ENCODE measurements at places on chromosomes 13 and 19.

GRCh38 chr13:91355099-91355825, 7.8 kb downstream of the MIR17HG start:
- DNase-seq, result no peak

- DNase-seq, result peak; percentile 83
Measured at GRCh38 chr13:107866032-107866940, 349.1 kb downstream of the LIG4 start.

DNA sequence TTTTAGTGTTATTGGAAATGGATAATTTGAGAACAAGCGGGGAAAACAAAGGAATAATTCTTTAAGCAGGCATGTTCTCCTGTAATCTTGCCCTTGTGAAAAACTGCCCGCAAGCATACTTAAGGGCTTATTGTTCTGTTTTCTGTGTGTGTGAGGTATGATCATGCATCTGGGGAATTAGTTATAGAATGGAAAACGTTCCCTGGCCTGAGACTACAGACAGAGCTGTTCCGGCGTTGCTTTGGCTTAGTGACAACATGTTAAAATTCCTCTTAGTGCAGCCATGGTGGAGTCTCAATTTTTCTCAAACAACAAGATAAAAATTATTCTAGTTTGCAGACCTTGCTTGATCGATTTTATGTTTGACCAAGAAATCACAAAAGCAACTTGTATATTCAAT, 560.2 kb upstream of the SPRY2 start:
- DNase-seq, result no peak

DNA sequence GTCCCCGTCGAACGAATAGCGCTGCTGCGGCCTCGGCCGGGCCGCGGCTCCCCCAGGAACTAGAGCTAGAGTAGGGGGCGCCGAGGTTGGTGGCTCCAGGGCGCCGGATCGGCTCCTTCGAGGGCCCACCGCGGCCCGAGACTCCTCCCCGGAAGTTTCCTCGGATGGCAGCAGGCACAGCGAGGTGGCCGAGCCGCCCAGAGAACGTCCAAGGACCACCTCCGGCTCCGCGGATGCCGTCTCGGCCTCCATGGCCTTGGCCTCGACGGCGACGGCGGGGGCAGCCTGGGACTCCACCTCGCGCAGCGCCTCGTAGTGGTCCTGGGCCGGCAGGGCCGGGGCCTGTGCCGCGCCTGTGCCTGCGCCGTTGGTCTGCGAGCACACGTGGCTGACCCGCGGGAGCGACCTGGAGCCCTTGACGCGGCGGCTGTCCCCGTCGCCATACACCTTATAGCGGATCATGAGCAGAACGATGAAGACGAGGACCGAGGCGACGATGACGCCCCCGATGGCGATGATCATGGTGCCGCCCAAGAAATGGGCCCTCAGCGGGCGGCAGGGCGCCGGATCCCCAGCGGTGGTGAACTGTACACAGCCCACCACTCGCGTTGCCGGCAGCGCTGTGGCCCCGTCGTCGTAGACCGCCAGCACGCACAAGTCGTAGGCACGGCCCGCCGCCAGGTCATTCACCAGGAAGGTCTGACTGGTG, 11.8 kb downstream of the IFNL1 start:
- DNase-seq, result no peak

DNA sequence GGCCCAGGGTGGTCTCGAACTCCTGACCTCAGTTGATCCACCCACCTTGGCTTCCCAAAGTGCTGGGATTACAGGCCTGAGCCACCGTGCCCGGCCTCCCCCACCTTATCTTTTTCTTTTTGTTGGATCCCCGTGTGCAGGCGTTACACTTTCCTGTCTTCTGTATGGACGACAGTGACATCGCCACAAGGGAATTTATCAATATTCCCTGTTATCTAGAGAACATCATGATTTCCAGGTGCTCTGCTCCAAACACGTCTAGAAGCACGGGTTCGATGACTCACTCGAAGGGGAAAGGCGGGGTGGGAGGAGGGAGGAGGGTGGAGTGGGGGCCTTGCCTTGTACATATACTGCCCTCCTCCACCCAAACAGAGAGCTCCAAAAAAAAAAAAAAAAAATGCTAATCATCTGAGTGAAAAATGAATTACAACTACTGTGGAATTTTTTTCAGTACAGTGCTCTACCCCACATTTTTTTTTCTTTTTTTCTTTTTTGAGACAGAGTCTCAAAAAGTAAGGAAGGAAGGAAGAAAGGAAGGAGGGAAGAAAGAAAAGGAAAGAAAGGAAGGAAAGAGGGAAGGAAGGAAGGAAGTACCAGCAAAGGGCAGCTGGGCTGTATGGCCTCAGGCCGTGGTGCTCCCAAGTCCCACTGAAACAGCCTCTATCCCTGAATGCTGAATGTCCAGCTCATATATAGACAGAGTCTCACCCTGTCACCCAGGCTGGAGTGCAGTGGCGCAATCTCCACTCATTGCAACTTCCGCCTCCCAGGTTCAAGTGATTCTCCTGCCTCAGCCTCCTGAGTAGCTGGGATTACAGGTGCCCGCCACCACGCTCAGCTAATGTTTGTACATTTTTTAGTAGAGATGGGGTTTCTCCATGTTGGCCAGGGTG, 36.8 kb downstream of the INSR start:
- no peak for DNase-seq

GRCh38 chr13:71863254-71863865, 3.6 kb downstream of the DACH1 start:
- no peak for DNase-seq

- no peak for DNase-seq
Measured at GRCh38 chr19:18841400-18841799, 9.6 kb downstream of the UPF1 start.

GRCh38 chr13:48731001-48731658, 77.4 kb downstream of the CYSLTR2 start:
- DNase-seq, result no peak

DNA sequence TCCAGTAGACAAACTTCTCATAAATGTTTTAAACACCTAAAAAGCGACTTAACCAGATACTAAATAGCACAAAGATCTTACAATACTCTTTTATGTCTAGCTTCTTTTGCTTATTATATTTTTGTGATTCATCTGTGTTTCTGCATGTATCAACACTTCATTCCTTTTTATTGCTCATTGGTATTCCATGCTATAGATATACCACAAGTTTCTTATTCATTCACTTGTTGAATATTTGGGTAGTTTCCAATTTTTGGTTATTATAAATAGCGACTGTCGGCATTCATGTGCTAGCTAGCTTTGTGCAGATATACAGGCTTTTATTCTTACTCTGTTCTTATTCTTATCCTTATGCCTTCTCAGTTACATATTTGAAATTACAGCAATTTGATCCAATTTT, 50.0 kb upstream of the RGCC start:
- no peak for DNase-seq

DNA sequence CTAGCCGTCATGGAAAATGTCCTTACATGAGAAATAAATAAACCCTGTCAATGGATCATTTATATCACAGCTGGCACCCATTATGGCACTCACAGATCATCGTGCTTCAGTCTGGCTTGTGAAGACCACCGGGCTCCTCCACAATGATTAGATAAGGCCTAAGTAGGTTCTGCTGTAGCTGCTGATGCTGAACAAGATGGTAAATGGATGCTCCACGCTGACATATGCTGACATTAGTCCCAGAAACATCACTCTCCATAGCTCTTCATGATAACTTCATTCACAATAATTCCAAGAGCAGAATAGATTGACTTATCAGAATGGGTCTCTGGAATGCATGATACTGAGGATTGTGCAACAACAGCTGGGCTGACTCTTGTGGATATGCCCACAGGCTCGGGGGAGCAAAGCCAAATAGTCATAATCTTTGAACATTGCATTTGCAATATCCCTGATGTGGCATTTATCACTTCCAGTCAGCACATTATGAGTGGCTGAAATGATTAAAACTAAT, 63.8 kb upstream of the RXFP2 start:
- no peak for DNase-seq

DNA sequence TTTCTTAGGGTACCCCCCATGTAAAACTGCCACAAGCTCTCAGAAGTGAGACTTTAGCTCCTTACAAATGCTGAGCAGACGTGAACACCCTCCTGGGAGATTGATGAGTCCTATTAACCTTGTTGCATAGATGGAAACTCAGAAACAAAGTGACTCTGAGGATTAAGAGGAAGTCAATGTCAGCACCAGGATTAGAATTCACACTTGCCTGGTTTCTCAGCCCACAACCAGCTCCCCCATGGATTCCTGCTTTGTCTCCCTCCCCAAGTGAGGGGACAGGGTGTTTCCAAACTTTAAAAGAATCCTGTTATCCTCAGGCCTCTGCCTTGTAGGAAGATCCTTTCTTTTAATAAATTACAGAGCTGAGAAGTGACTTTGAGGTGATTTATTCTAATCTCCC, 324.4 kb downstream of the NDFIP2 start:
- no peak for DNase-seq

DNA sequence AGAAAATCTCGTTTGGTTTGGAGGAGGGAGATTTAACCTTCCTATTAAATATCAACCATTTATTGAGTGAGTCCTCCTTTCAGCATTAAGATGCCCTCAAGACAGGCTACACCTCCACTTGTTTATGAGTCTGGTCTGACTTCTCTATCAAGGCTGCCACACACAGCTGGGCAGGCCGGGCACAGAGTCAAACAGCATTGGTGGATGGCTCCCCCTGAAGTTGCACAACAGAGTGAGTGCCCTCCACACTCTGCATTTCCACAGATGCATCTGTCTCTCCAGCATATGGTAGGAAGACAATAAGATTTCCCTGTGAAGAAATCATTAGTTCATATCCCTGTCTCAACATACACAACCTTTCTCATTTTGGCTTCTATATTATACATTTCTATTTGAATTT, 31.4 kb downstream of the PHF11 start:
- no peak for DNase-seq

GRCh38 chr13:50080911-50081678, 65.9 kb downstream of the KCNRG start:
- DNase-seq, result peak; percentile 11

DNA sequence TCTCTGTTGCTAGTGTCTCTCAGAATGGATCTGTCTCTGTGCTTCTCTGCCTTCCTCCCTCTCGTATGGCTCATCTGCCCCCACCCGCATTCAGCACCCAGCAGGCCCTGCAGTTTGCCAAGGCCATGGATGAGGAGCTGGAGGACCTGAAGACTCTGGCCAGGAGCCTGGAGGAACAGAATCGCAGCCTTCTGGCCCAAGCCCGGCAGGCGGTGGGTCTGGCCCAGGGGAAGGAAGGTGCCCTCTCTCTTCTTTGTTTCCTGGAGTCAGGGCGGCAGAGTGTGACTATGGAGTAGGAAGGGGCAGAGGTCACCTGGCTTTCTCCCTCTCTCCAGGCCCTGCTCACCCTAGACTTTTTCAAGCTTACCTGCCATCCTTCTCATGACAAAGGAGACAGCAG, 10.9 kb downstream of the KASH5 start:
- no peak for DNase-seq

DNA sequence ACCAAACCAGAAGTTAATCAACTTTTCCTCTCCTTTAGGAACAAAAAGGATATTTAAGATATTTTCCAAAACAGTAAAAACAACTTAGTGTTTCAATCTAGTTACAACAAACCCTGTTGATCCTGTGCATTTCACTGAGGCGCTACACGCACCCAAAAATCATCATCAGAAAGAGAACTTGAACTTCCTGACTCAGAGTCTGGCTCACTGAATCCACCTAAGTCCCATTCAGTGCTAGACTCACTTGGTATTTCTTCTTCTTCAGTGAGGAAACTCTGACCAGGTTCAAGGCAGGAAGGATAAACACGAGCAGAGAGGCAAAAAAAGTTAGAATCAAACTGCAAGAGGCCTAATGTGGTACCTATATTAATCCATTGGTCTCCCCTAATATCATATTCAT, 2.2 kb downstream of the KBTBD6 start:
- no peak for DNase-seq

GRCh38 chr19:3866910-3867638, 1.8 kb downstream of the ZFR2 start:
- no peak for DNase-seq

DNA sequence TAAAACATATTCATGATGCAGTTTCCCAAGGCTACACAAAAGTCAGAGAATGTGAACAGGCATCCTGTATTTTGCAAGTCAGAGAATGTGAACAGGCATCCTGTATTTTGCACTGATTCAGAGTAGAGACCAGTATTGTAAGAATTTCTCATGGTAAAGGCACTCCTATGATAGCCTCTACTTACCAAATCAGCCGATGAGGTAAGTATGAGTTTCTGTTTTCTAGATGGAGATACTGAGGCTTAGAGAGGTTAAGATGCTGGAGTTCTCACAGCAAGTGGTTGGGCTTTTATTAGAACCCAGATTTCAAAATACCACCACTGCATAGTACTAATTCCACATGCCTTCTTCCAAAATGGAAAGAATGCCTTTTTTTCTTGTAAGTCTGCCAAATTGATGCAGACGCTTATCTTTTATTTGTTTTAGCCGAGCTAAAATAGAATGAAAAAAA, 12.3 kb downstream of the TPT1 start:
- DNase-seq, result no peak

- no peak for DNase-seq
Measured at GRCh38 chr13:35603593-35604285, 127.2 kb upstream of the MAB21L1 start.

- DNase-seq, result no peak
Measured at GRCh38 chr19:33362508-33363228, 10.8 kb upstream of the CEBPG start.

DNA sequence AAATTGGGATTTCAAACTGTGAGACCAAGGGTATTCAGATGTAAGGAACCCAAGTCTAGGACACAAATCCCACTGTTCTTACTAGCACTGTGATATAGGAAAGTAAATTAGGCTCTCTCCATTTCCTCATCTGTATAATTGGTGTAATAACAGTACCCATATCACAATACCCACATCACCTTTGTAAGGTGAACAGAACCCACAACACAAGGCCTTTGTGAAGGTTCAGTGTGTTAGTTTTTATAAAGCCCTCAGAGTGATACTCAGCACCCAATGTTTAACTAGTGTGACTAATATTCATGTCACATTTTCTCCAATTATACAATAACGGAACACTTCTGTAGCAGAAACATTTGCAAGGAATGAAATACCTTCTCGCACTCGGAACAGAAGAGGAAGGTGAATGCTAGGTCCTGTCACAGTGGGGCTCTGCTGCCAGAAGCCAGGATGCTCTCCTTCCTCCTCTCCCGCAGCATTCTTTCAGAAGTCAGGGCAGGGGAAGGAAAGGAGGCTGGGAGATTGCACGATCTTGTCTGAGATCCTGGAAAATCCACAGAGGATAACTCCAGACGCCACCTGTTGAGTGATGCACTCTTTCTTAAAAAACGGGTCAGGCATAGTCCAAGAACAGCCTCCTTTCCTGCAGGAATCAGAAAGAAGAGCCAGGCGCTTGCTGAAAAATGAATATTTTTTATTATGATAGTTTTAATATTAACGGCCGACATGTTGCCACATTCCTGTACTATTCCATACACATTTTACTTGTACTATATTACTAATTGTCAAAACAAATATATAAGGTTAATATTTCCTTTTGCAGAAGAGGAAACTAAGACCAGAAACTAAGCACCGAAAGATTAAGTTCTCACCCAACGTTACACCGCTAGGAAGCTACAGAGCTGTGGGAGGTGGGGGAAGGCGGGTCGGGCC, 762 bp downstream of the ZNF45 start:
- DNase-seq, result no peak

GRCh38 chr19:1311543-1312091, 25.9 kb downstream of the EFNA2 start:
- no peak for DNase-seq

Data from NCI-H1105 (cell line).